ENCODE measurements at places on chromosomes 12 and 14. TPM values are rescaled to one million over a fixed set of nuclear protein-coding genes. Genes with fewer than 3 reads are reported as not detected.

The TAS2R31 gene
- total RNA-seq, result 5.8 TPM

The RAD52 gene
- 12.5 TPM for total RNA-seq

The PLXNC1 gene
- total RNA-seq, result 42.7 TPM

The MAP1LC3B2 gene
- 1.7 TPM for total RNA-seq

The LMO3 gene
- 63.9 TPM for total RNA-seq

The SYNDIG1L gene
- total RNA-seq, result 0.28 TPM

The RNASE2 gene
- total RNA-seq, result 4.7 TPM

The IL31 gene
- total RNA-seq, result not detected

The AMHR2 gene
- not detected for total RNA-seq

GRCh38 chr12:115149279-115149678, 465.3 kb upstream of the TBX3 start:
- no peak for DNase-seq

DNA sequence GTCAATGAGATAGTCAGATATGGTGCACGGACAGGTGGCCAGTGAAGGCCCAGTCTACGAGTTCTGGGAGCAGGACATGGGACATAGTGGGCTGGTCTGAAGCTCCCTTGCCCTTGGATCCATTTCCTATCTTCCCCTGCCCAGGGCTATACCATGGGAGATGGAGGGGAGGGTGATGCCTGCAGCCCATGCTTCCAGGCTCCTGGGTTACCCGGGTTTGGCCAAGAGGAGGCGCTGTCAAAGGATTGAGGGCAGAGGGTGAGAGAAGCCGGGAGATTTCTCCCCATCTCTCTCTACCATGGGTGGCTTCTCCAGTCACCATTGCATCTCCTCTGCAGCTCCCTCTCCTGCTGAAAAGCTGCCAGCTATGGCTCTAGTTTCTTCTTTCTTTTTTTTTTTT, 52.8 kb upstream of the LHX5 start:
- DNase-seq, result no peak

- DNase-seq, result no peak
Observed at GRCh38 chr12:51869931-51870330, 18.0 kb upstream of the ANKRD33 start.

DNA sequence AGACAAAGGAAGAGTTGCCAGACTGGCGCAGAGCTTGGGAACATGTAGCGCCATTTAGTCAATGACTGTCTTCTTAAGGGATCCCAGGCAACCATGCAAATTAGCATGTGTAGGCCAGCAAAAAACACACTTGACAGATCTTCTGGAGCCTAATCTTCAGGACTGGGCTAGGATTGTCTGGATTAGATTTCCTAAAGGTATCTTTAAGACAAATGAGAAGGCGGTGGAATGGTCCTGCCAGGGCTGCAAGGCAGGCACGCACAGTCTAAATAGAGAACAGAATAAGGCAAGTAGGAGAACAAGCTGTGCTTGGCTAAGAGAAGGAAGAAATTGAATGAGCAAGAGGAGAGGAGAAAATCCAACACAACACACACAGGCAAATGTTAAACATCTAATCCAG, 80.0 kb downstream of the CIT start:
- DNase-seq, result no peak

DNA sequence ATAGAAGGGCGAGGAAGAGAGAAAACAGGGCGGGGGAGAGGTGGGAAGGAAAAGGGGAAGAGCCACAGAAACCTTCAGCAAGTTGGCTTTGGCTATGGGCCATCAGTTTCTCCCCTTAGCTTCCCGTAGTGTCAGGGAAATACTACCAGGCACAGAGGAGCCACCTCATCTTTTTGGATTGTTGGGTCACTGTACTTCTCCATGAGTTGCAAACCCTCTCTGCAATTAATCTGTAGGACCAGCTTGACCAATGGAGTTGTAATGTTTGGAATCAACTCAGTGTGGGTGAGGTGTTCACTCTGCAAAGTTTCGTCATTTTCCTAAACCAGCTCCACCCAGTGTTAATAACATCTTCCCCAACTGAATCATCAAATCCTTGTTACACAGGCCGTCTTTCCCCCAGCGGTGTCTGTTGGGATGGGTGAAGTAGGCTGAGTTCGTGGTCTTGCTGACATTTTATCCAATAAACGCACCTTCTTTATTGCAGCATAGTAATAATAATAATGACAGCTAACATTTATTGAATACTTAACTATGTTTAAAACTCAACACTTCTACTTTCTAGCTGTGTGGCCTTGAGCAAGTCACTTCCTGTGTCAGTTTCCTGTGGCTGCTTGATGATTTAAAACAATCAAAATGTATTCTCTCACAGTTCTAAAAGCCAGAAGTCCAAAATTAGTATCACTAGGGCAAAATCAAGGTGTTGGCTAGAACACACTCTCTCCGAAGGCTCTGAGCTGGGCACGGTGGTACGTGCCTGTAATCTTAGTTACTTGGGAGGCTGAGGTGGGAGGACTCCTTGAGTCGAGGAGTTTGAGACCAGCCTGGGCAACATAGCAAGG, 8.1 kb upstream of the GLTP start:
- no peak for DNase-seq

DNA sequence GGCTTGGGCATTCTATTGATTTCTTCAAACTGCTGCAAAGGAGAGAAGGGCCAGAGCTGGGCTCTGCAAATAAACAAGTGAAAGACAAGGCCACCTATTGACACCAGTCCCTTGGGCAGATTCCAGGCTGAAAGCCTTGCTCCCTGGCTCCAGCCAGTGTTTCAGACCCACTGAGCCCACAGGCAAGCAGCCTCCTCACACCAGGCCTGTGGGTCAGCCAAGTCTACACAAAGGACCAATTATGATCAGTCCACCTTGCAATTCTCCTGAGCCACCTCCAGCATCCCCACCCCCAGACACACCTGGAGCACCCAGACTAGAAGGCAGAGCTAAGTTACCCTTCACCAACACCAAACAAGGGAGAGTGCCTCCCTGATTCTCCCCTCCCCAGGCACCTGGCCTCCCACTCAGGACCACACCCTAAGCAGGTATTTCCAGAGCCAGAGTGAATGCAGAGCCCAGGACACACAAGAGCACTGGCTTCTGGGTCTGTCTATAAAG, 13.8 kb downstream of the ACTN1 start:
- DNase-seq, result no peak

- DNase-seq, result peak; percentile 76
Observed at GRCh38 chr12:6336079-6336888, 5.6 kb downstream of the TNFRSF1A start.

DNA sequence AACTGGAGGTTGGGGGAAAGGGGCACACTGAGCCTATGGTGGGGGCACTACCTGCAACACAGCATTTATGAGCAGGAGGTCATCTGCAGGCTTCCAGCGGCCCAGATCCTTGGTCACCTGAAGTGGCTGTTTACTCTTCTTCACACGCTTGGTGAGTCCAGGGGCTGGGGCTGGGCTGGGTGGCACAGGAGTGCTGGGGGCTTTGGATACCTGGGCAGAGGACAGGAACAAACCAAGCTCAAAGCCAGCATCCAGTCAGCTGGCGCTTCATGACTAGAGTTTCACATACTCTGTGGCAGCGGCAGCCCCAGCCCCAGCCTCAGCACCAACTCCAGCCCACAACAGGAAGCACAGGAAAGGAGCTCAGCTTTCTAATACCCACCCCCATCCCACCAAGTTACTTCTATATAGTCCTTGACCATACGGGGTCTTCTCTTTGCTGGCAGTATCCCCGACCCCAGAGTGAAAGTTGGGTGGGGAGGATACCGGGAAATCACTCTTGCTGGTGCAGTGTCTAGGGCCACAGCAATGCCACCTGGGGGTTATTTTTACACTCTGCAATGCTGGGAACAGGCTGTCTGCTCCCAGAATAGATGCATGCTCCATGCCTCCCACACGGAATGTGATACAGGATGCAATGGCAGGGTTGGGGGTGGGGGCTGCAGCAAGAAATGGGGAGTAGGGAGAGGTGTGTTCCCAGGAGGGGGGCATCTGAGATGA, 3.1 kb downstream of the MCRS1 start:
- no peak for DNase-seq

DNA sequence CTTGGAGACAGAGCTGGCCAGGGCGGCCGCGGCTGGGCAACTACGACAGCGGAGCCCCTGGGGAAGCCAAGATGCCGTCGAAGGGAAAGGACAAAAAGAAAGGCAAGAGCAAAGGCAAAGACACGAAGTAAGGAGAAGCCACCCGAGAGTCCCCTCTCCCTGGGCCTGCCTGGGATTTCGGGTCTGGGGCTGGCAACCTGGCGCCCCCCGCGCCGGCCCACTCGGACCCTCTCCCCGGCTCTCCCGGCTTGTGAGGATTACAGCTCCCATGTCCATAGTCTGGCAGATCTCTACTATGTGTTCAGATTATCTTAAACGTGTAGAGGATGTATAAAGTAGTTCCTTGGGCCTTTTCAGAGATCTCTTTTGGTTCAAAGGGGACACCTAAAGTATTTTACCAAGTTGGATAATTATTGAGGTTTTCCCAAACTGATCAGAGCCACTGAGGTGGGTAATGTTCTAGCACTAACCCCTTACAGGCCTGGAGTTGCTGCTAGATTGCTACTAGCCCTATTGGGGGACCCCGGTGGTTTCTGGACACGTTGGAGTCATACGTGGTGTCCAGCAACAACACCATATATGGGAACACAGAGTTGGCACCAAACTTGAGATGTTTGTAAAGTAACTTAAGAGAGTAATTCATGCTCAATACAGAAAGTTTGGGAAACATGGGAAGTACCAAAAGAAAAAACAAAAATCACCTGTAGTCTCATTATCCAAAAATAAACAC, 424 bp downstream of the BBOF1 start:
- DNase-seq, result no peak

GRCh38 chr14:99679996-99680395, 4.1 kb upstream of the CYP46A1 start:
- DNase-seq, result no peak

DNA sequence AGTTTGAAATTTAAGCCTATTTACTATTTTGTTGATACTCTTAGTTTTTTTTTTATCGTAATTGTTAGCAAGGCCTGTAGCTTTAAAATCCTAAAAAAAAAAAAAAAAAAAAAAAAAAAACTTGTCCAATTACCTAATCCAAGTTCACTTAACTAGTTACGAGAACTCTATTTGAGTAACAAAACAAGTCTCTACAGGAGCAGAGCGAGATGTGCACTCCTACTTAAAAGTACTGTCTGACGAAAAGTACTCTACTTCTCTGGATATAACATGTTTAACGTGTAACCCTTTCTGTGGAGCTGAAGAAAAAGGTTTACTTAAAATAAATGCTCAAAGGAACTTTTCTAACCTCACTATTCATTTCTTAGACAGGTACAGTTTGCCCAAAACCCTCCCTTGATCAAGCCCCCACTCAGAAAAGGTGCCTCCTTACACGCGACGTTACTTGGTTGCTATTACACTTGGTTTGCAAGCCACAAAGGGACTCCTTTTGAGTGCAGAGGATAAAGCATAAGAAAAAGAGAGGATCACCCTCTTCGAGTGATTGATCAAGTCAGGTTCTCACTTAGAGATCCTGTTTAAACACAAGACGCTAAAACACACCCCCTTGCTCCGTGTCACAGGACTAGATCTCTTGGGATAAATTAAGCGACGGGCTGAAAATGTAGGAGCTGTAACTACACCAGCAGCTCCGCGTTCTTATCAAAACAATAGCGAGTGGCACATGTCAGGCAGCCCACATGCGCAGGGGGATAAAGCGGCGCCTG, 2.2 kb downstream of the BAZ1A start:
- DNase-seq, result no peak

DNA sequence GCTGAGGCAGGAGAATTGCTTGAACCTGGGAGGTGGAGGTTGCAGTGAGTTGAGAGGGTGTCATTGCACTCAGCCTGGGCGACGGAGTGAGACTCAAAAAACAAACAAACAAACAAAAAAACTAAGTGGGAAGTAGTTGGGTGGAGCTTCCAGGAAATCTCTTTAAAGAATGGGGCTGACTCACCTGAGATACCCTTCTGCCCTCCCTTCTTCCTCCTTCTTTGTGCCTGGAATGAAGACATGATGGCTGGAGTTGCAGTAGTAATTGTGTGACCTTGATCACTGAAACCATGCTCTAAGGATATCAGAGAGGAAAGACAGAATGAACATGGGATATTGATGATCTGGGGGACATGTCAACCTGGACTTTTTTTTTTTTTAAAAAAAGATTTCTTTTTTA, 87.6 kb upstream of the MED13L start:
- no peak for DNase-seq

DNA sequence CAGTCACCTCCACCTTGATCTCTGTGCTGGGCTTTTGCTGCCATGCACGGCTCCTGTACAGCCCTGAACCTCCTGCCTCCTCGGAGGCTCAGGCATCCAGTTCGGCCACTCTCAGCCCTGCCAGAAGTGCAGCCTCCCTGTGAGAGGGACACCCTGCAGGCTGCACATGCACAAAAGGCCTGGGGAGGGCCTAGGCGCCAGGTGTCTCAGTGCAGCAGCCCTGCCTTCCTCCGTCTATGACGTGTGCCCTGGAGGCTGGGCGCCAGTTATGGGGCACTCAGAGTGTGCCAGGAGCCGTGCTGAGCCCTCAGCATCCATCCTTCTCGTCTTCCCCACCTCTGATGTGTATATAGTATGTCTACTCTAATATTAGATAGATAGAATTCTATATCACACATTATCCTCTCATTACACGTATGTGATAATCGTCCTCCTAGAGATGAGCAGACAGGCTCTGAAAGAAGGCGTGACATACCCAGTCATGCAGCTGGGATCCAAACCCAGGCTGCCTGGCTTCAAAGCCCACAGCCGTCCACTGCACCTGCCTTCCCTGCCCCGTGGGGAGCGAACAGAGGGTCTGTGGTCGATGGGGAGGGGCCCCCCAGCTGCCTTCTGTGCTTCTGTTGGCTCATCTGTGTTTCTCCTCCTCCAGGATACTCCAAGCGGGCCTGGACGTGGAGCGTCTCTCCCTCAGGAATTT, 101.1 kb downstream of the B4GALNT3 start:
- no peak for DNase-seq

DNA sequence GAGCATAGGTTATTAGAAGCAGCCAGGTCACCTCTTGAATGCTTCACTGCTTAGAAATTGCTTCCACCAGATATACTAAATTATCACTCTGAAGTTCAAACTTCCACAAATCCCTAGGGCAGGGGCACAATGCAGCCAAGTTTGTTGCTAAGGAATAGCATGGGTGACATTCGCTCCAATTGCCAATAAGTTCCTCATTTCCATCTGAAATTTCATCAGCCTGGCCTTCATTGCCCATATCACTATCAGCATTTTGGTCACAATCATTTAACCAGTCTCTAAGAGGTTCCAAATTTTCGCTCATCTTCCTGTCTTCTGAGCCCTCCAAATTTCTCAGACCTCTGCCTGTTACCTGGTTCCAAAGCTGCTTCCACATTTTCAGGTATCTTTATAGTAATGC, 356.1 kb downstream of the DAD1 start:
- no peak for DNase-seq

DNA sequence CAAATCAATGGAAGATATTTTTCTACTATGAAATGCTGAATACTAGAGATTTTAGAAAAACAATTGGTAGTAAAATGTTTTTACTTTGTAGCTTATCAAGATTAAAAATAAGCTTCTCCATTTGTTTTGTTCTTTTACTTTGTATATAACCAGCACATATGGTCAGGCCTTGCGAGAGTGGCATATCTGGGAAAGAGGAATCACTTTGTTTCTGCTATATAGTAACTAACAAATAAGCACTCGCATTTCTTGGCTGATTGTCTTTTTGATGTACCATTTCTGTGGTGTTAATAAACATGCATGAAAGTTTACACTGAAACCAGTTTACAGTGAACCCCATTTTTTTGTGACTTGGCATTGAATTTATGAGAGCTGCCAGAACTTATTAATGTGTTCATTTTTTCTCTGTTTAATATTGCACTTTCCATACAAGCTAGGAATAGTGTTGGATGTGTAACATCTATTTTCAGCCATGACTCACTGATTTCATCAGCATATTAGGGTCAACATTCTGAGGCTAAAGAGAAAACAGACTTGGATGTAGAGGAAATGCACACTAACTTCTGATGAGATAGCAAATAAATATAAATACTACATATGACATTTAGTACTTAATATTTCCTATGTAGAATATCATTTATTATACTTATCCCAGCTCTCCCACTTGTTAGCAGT, 635.5 kb downstream of the KCNH5 start:
- DNase-seq, result no peak
